ENCODE measurements at places on chromosomes 4 and X.

- DNase-seq, result no peak
These were observed 21.6 kb downstream of the GAK start for GRCh38 chr4:910366-911091.

GRCh38 chr4:112060212-112060611, 85.0 kb upstream of the FAM241A start:
- DNase-seq, result peak; percentile 56

DNA sequence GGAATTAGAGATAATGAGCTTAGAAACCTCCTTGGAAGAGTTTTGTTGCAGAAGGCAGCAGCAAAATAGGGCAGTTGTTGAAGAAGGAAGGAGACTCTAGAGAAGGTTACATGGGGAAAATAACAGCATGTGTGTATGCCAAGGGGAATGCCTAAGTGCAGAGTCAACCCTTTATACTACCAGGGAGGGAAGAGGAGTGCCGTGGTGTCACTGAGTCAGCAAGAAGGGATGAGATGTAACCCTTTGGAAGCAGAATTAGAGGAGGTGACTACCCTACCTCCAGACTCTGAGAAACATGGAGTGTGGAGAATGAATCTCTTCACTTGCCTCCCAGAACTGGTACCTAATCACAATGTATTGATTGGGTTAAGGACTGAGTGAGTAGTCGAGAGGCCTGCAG, 6.7 kb upstream of the GABRE start:
- no peak for DNase-seq

GRCh38 chr4:84504821-84505220, 5.7 kb upstream of the NKX6-1 start:
- no peak for DNase-seq

DNA sequence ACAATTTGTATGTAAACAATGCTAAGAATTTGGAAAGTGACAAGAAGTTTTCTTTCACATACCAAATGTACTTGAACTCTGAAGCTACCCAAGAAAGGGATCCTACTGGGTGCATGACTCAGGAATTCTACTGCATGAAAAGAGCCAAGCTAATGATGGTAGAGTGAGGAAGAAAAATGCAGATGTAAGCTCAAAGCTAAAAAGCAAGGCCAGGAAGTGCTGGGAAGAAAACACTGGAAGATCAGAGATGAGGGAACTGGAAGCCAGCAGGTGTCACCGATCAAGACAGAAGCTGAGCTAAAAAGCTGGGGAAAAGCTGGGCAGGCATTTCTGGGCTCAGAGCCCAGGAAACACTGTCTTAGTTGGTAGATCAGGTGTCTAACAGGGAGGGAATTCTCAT, 449.1 kb downstream of the NKX6-1 start:
- DNase-seq, result no peak

GRCh38 chr4:78754872-78755271, 21.3 kb upstream of the BMP2K start:
- DNase-seq, result no peak

All from OCI-M1 (cell line).